ENCODE measurements at places on chromosomes 6 and 20. TPM values are rescaled to one million over a fixed set of nuclear protein-coding genes. Genes with fewer than 3 reads are reported as not detected.

ALDH8A1 gene
- 0.17 TPM for total RNA-seq

CLPSL2 gene
- 0.53 TPM for total RNA-seq

HTR1E gene
- total RNA-seq: not detected

RAET1L gene
- 0.34 TPM for total RNA-seq

MEI4 gene
- not detected for total RNA-seq

GJA1 gene
- total RNA-seq: 62.2 TPM

All from A549 treated with AZD2906 at 1 μM for 4 hours (cell line).